ENCODE measurements at places on chromosomes 5 and 9. TPM values are rescaled to one million over a fixed set of nuclear protein-coding genes. Genes with fewer than 3 reads are reported as not detected.

The N4BP3 gene
- 0.17 TPM for polyA plus RNA-seq

The ZNF474 gene
- not detected for polyA plus RNA-seq

The PHYHD1 gene
- polyA plus RNA-seq: 19.6 TPM

The TEK gene
- polyA plus RNA-seq: not detected

The CCDC187 gene
- polyA plus RNA-seq: 0.09 TPM

The TMEM215 gene
- polyA plus RNA-seq: not detected

The KDM4C gene
- 19.4 TPM for polyA plus RNA-seq

The GABRP gene
- not detected for polyA plus RNA-seq

The SLC12A2 gene
- 2.8 TPM for polyA plus RNA-seq

DNA sequence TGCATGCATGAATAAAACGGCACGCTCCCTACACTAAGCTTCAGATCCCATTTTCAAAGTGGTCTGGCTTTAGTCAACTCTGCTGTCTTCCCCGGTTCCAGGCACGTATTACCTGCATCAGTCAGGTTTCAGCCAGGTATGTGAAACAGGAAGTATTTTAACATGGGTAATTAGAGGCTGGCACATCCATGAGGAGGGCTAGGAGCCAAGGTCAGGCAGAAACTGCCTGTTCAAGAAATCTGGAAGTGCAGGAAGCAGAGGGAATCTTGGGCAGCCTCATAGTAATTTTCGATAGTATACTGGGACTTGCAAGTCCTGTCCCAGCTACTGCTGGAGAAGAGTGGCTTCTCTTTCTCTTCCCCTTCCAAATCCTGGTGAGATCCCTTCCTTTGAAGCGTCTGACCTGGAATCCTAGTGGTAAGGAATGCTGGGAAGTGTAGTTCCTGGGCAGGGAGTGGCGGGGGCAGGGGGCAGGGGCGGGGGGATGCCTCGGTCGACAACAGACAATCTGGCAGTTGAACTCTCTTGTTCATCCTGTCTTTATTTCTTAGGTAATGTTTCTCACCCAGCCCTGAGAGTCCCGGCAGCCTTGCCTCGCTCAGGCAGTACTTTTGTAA is 403.1 kb downstream of the TLE4 start:
- DNase-seq: no peak

- DNase-seq: peak; percentile 77
Observed at GRCh38 chr9:761176-761792, 80.2 kb upstream of the DMRT1 start.

GRCh38 chr9:123471843-123472570 is 116.0 kb downstream of the CRB2 start:
- no peak for DNase-seq

DNA sequence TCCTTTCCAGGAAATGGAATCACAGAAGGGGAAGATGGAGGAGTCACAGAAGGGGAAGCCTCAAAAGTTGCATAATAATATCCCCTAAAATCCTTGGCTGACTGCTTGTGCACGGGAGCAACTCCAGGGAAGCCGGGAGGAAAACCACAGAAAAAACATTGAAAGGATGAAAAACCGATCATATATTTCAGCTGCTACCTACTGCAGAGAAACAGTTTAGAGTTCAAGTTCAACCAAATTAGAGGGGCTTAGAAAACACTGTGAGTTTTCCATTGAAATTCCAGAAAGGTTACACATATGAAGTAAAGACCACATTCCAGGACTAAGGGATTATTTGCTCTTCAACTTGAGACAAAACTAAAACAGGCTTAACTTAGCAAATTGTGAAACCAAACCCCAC is 37.6 kb upstream of the MTAP start:
- peak; percentile 1 for DNase-seq

DNA sequence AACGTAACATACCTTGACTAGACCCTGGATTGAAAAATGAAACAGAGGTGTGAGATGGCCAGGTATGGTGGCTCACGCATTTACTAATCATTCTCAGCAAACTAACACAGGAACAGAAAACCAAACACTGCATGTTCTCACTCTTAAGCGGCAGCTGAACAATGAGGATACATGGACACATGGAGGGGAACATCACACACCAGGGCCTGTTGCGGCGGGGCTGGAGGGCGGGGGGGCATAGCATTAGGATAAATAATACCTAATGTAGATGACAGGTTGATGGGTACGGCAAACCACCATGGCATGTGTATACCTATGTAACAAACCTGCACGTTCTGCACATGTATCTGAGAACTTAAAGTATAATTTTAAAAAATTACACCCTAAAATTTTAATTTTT is 15.9 kb downstream of the RAPGEF6 start:
- no peak for DNase-seq

- DNase-seq: no peak
Observed at GRCh38 chr9:15475923-15476536, 34.7 kb downstream of the PSIP1 start.

GRCh38 chr5:140157032-140157781 is 17.8 kb upstream of the CYSTM1 start:
- DNase-seq: peak; percentile 91

- DNase-seq: peak; percentile 29
Observed at GRCh38 chr5:135271533-135272310, 127.3 kb downstream of the MACROH2A1 start.

GRCh38 chr9:1536522-1537170 is 478.5 kb upstream of the SMARCA2 start:
- no peak for DNase-seq

DNA sequence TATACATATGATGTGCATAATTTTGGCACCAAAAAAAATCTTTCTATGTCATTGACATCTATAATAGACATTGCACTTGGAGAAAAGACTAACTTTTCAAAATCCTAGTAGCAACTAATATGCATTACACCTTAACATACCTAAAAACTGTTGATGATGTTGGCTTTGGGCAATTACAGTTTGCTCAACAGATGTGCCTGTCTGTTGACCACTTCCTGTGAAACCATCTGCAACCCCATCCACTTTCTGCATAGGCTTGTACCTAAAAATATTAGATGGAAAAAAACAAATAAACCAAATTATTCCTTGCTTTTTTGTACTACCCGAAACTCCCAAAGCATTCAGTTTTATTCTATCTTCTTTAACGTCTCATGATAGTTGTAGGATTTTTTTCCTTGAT is 248.6 kb downstream of the RFX3 start:
- DNase-seq: no peak

DNA sequence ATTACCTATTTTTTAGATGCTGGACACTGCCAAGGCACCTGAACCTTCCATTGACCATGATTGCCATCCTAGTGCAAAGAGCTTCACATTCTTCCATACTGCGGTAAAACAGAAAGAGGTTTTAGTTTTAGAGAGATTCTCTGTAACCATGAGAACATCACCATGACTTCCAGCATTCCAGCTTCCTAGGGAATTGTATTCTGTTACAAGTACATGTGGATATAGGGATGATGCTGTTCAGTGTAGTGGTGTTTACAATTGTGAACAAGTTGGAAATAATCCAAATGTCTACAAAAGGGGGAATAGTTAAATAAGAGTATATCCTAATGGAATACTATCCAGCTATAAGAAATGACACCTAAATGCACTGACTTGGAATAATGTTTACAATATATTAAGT is 22.4 kb downstream of the NIPSNAP3B start:
- no peak for DNase-seq

DNA sequence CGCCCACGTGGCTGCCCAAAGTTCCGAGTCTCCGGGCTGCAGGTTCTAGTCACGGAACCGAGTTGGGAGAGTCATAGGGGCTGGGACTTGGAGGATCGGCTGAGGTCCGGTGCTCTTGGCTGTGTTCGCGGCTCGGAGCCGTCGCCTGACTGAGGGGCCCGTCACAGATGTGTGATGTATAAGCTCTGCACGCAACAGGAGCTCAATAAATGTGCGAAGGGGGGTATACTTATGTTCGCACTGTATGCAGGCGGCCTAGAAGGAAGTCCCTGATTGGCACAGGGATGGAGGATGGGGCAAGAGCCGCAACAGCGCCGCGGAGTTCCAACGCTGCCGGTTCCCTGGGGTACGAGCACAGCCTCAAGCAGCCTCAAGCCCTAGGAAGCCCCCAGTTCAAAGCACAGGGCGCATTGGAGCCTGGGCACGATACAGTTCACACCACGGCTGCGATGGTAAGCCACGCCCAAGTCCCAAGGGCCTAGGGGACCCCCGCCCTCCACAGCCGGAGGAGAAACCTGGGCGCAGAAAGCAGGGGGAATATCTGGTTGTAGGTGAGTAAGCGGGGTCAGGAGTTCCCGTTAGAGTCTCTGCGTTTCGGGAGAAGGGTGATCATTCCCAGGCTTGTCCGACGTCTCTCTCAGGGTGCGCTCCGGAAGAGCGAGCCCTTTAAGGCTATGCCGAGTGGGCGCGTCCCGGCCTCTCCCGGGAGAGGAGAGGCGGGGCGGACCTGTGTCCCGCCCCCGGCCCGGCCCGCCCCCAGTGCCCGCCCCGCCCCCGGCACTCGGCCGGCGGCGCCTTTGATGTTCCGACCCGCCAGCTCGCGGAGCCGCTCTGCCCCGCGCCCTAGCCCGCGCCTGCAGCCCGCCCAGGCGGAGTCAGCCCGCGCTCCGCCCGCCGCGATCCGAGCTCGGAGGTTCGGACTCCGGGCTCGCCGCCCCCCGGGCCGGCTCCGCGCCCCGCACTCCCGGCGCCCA is at the start of gene TCF7:
Gene TCF7, plus strand, starts transcription at position 780 of the 974 bp plus-strand sequence. CDS start 226 bp downstream, outside the sequence.
- DNase-seq: peak; percentile 68

- DNase-seq: no peak
Observed at GRCh38 chr5:3372289-3372688, 223.3 kb upstream of the IRX1 start.

DNA sequence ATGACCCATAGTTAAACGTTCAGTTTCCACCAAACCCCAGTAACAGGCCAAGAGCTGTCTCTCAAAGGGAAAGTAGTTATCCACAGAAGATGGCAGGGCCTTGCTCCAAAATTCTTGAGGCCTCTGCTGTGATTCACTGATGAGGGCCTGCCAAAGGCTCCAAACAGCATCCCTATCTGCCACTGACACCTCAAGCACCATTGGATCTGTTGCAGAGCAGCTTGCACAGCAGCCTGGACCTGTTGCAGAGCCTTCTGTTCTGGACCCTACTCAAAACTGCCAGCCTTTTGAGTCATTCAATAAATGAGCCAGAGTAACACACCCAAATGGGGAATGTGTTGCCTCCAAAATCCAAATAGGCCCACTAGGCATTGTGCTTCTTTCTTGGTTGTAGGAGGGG is 741.5 kb upstream of the RGMB start:
- DNase-seq: no peak

GRCh38 chr9:26131886-26132285 is 453.6 kb upstream of the TUSC1 start:
- no peak for DNase-seq

Measured in HepG2 (cell line).